ENCODE measurements at places on chromosomes 3 and 15.

GRCh38 chr3:22582266-22582665 is 620.9 kb upstream of the UBE2E2 start:
- no peak for DNase-seq

GRCh38 chr3:113094337-113095221 is 103.8 kb downstream of the GTPBP8 start:
- DNase-seq = no peak

- DNase-seq = no peak
Measured at GRCh38 chr3:94127115-94127514, 64.3 kb downstream of the NSUN3 start.

GRCh38 chr3:194130807-194131589 is 5.0 kb upstream of the HES1 start:
- DNase-seq = peak; percentile 90

- no peak for DNase-seq
Measured at GRCh38 chr3:162719684-162720341, 1223.2 kb downstream of the OTOL1 start.

DNA sequence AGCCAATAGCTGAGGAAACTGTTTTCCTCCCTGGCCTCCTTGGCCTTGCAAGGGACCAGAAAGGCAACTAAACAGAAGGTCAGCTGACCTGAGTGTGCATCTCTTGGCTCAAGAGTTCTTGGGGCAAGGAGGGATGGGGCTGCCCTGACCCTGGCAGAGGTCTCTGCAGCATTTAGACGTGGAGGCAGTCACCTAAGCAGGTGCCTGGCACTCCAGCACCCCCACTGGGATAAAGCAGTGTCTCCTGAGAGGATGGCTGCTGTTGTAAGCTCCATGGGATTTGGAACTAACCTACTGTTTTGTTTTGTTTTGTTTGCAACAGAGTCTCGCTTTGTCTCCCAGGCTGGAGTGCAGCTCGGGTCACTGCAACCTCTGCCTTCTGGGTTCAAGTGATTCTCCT is 185.2 kb downstream of the TBC1D2B start:
- no peak for DNase-seq

GRCh38 chr3:189982321-189982945 is 138.3 kb downstream of the P3H2 start:
- no peak for DNase-seq

DNA sequence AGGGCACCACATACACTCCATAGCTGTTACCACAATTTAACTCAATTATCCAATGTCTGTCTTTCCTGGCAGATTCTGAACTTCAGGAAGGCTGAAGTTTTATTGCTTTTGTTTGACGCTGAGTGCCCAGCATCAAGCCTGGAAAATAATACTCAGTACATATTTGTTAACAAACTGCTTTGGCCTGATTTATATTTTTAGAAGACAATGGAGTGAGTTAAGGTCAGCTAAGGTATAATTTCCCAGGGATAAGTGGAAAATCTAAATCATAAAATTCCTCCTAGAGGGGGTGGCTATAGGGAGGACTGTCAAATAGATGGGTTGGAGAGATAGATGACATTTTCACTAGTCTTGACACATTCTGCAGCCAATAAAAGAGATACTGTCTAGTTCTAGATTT is 659.4 kb upstream of the ADAMTS9 start:
- DNase-seq = no peak

GRCh38 chr3:134918441-134918840 is 123.4 kb downstream of the EPHB1 start:
- DNase-seq = peak; percentile 56

DNA sequence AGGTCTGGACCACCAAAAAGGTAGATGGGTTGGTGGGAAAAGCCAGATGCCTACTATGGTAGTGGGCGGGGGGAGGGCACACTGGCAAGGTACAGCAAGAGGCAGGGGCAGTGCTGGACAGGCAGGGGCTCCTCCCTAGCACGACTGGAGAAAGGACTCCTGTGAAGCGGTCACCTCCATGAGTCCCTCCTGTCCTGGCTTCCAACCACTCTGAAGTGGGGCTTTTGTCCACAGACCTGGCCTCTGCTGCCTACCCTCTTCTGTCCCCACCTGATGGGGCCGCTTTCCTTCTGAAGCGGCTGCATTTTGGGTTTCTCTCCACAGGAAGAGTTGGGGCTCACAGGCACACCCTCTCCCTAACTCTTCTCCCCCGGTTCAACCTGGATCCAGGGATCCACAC is 2.7 kb upstream of the SPTBN5 start:
- DNase-seq = no peak

DNA sequence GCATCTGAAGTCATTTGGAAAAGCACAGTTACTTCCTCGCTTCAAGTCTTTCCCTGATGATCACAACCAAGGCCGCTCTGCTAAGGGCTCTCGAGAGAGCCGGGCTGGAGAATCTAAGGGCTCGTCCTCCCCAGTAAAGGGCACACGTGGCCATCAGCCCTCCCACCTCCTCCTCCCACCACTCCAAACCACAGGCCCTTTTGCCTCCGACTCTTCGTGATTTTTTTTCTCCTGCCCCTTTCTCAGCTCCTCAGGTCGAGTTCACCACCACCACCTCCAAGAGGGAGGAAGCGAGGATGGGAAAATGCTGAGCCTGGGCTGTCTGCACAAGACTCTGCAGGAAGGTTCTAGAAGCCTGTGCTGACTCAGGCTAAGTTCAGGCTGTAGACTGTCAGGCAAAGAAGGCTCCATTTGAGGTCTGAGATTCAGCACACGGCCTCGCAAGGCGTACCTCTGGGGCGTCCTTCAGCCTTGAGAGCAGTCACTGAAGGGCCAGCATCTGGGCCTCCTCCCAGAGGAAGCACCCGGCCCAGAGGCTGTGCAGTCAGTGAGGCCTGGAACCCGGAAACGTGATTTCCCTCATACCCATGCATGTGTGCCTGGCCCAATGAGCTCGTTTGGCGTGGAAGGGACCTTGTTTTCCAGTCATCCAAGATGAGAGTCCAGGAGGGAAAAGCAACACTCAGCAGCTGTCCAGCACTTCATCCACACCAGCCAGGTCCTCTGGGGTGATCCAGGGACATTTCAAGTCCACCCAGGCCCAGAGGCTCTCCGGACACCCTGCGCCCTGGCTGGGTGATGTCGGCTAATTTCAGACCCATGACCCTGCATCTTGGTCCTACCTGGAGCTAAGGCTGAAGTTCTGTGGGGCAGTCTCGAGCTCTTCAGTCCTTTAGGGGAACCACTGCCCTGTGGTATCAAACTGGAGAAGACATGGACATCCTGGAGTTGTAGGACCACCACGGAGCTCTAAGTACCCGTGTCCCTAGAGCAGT is 196.8 kb downstream of the XXYLT1 start:
- no peak for DNase-seq

GRCh38 chr3:121545049-121545573 is 677 bp downstream of the POLQ start:
- DNase-seq = no peak

DNA sequence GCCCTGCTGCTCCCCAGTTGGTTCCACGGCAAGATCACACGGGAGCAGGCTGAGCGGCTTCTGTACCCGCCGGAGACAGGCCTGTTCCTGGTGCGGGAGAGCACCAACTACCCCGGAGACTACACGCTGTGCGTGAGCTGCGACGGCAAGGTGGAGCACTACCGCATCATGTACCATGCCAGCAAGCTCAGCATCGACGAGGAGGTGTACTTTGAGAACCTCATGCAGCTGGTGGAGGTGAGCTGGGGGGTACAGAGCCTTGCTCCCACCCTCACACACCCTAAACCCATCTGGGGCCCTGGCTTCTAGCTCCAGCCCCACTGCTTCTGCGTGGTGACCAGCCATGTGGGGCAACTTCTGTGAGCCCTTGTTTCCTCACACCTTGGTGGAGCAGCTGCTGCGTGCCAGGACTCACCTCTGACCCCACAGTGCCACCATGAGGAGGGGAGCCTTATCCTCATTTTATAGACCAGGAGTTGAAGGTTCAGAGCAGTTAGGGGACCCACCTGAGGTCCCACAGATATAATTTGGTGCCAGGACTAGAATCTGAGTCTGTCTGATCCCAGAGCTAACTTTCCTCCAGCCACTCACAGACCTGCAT is 13.3 kb upstream of the LMAN1L start:
- no peak for DNase-seq

GRCh38 chr3:61750766-61751165 is 189.4 kb downstream of the PTPRG start:
- DNase-seq = no peak

DNA sequence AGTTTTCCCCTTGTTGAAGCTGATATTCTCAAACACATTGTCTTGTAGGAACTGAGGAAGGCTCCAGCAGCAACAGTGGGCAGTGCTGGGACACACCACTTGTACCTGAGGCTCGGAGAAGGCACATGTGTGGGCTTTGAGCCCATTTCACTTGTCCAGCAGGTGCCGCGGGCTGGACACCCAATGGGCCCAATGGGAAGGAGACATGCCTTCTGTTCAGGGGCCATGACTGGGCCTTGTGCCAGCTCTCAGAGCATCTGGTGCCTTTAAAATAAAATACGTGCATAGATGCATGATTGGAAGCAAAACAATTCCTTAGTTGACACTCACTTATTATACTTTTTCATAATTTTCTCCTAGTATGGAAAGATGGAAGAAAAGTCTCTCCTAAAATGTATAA is 334.2 kb downstream of the KLF13 start:
- no peak for DNase-seq

GRCh38 chr3:27905625-27906024 is 183.5 kb upstream of the EOMES start:
- no peak for DNase-seq

DNA sequence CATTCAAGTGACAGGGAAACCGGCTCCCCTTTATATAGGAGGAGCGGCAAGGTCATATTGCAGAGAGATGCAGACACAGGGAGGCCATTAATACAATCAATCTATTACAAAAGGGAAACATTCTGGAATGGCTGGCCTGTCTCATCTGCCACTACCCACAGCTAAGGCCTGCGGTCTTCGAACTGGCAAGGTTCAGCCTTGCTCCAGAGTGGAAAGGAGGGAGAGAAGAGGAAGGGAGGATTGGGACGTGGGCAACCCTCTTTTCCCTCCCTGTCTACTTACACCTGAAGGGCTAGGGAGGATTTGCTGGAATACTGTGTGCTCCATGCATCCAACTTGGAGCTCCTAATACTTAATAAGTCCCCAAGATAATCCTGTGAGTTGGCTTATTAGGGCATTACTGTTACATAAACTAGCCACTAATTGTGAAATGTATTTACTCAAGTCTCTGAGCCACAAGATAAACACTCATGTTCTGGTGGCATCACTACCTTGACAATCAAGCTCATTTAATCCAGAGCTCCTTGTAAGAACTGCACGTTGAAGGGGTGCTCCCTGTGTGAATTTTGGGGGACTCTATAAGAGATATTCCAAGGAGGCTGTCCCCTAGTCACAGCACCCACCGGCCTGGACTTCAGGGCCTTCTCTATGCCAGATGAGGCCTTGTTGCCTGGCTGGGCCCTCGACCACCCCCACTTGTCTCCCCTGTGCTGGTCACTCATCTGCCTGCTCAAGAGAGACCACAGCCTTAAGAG is 19.7 kb upstream of the CCDC174 start:
- no peak for DNase-seq

- DNase-seq = no peak
Measured at GRCh38 chr3:107858876-107859275, 232.0 kb downstream of the CD47 start.

- DNase-seq = no peak
Measured at GRCh38 chr3:196288141-196288460, 575 bp upstream of the PCYT1A start.

DNA sequence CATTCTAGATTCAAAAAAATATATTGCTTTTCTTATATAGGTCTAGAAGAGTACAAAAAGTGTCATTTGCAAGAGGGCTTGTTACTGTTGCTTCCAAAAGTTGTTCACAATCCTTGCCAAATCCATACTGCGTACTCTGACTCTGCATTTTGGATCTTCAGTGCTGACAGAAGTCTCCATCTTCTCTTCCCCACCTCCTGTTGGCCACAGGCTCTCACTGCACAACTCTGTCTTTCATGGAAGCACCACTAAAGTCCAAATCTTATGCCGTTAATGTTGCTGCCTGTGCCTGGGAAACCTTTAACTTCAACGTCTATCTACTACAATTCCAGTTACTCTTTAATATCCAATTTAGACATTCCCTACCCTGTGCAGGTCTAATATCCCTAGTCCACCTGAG is 419.9 kb downstream of the NR2F2 start:
- no peak for DNase-seq

DNA sequence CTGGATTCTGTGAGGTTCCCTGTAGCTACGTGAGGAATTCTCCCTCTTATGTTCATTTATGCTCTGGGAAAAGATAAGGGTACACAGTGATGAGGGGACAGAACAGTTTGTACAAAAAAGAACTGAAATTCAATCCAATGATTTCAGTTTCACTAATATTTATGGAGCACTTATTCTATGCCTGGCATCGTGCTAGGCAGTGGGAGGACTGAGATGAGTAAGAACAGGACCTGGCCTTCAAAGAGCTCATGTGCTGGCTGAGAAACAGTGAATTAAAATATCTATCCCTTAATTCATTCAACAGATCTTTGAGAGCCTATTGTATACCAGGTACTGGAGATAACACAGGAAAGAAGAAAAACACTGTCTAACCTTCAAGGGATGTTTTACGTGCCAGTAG is 22.2 kb downstream of the SSR3 start:
- DNase-seq = no peak

DNA sequence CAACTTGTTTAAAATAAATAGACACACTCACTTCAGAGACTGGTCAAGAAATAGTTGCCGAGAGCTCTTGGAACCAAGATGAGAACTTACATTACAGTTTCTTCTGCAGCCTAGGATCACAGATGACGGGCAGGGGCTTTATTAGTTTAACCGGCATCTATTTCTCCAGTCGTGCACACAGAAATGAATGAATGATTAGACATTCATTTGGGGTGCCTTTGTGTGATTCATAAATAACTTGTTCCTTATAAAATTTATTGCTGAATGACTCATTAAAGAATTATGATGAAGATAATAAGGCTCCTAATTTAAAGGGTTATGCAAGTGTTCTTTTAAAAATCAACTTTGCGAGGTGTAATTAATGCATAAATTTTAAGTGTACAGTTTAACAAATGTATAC is 20.8 kb downstream of the NFKBIZ start:
- no peak for DNase-seq

- DNase-seq = no peak
Measured at GRCh38 chr3:134325706-134326105, 48.5 kb downstream of the AMOTL2 start.

DNA sequence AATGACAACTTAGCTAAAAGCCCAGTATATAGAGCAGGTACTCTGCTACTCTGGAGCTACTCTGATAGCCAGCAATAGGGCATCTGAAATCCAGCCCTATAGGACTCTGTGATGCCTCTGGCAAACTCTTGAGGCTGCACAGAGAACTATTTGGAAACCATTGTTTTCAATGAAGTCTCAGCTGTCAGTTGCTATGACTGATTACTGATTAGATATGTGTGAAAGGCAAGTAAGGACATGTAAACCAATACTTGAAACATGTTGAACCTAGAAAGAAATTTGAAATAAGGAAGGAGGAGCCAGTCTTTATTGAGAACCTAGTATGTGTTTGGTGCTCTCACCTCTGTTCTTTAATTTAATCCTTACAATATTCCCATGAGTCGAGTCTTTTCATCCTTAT is 40.2 kb upstream of the CRTC3 start:
- no peak for DNase-seq

Measured in GM12864 (cell line).